ENCODE measurements at places on chromosomes 3 and 15.
A peak's percentile ranks its signal among the peaks of the same experiment; 100 is the strongest.

DNA sequence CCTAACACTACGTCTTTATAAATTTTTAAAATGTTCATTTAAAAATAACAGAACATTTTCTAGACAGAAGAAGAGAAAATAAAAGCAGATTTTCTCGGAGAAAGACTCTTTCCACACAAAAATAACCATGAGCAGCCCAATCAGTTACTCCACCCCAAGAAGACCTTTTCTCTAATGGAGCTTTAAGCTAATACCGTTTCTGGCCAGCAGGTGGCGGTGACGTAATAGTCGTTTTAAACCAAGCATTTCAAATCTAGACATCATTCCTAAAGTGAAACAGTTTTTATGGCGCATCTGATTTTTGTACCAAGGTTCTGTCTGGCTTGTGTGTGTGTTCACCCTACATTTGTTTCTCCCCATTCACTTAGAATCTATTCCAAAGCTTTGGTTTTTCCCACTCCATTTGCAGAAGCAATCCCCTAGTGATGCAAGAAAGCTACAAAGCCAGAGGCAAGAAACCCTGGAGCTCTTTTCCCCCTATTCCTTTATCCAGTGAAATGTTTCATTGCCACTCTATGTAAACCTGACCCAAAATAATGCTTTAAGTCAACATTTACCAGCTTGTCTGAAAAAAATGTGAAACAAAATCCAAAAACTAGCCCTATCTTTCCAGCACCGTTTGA, 336.7 kb upstream of the IGF1R start:
- peak; percentile 17 for DNase-seq

DNA sequence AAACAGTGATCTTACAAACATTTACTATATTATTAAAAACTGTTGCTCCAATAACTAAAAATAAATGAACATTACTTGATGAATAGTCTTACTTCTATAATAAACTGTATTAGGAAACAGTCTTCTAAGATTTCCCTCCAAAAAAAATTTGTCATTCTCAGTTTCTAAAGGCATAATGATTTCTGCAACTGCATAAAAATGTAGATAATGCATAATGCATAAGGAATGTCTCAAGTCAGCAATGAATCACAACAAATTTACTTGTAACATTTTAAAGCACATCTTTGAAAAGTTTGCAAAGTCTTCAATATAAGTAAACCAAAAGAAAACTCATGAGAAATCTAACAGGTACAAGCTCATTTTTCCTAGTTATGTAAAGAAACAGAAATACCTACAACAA, 113.5 kb downstream of the VPS13C start:
- no peak for DNase-seq

GRCh38 chr15:94056314-94056713, 175.0 kb upstream of the MCTP2 start:
- DNase-seq = no peak

GRCh38 chr15:98938799-98939198, 68.8 kb downstream of the PGPEP1L start:
- no peak for DNase-seq

- no peak for DNase-seq
Observed at GRCh38 chr15:68994149-68994548, 20.3 kb upstream of the NOX5 start.

GRCh38 chr15:81293728-81294515, 30.0 kb downstream of the STARD5 start:
- peak; percentile 30 for DNase-seq

GRCh38 chr3:37701734-37702433, 159.8 kb upstream of the CTDSPL start:
- DNase-seq = no peak

DNA sequence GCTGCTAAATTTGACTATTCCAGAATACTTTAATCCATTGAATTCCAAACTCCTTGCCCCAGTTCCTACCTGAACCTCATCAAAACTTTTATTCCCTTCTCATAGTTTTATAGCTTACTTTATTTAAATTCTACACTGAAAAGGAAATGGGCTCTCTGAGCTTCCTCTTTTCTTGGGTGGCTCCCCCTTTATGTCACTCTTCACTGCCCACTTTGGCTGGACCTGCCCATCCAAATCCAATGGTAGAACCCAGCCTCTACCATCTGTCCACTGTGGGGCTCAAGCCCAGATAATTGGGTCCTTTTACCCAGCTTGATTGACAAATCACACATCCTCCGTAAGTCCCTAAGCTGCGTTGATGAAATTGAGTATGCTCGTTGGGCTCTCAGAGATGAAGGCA, 216.5 kb downstream of the BBX start:
- DNase-seq = no peak

DNA sequence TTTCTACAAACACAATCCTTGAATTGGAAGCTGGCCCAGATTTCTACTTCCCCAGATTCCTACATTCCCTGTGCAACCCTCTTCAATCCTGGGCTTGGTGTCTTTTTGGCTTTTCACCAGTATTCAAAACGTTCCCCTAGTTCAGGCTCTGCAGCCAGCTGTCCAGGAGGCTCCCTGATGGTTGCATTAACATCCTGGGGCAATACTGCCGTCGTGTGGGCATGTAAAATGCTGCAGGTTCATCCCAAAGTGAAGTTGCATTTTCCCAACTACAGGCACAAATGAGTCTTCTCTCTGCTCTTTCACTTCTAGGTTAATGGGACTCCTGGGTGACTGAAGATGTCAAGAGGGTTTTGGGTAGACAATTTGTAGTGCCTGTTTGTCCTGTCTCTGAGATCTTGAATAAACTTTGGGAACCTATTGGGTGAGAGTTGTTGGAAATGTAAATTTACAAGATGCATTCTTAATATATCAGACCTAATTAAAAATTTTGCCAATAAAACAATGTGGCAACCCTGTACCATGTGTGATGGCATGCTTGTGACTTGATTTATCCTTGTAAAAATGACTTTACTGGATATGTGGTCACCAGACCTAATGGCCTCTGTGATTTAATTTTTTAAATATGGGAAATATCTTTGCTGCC, 28.6 kb downstream of the SOX14 start:
- no peak for DNase-seq

- no peak for DNase-seq
Observed at GRCh38 chr3:126558336-126559071, at the start of gene C3orf22. C3orf22 (minus strand) TSS chr3:126558932; CDS start chr3:126553390, 5,542 bp downstream.

DNA sequence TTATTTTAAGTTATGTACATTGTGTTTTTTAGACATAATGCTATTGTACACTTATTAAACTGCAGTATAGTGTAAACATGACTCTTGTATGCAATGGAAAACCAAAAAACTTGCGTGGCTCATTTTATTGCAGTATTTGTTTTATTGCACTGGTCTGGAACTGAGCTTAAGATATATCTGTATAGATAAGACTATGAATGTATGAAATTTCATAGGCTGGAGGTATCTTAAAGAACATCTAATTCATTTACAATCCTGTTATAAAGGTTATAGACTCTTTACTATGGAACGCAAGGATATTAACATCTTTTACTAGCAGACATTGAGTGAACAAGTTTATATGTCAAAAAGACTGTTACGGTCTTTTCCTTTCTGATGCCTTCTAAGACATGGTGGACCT, 459.4 kb downstream of the IL5RA start:
- DNase-seq = no peak

- no peak for DNase-seq
Observed at GRCh38 chr15:71888797-71889196, 78.4 kb downstream of the NR2E3 start.

DNA sequence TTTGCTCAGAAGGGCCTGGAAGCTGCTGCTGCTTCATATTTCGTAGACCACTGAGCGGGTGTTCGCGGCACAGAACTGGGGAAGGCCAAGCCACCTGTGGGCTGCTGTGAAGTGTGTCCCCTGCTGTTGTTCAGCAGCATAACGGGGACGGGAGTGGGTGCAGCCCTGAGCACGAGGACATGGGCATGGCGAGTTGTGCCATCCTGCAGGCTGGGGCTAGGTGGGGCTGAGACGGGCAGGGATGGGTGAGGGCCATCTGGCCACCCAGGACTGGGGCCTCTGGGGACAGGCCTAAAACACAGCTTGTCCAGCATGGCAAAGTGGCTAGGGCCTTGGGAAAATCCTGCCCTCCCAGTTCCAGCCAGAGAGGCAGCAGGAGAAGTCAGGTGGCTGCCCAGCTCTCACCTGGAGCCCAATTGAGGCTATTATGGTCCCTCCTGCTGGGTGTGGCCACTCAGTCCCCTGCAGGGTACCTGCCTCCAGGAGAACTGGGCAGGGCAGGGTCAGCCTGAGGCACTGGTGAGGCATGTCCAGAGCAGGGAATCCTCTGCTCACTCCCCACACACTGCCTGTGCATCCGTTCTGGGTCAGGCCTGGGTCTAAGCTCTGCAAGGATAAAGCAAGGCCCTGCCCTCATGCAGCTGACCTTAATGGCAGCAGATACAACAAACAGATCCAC, 29.5 kb downstream of the CFAP100 start:
- no peak for DNase-seq

DNA sequence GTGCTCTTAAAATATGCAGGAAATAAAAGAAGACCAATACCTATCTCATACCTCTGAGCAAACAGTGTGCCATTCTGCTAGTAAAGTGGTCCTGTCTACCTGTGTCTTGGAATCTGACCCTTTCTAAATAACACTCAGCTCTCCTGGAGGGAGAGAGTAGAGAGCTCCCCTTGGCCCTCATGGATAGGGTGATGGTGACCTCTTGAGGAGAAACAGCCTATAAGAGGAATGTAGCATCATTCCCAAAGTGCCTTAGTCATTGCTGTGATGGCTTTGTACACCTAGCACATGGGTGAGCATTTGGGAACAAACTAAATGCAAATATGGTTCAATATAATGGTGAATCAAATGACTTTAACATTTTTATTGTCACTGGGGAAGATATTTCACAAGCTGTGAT, 10.0 kb downstream of the SNTN start:
- no peak for DNase-seq

- DNase-seq = no peak
Observed at GRCh38 chr3:60056404-60056803, 1006.6 kb upstream of the CFAP20DC start.

DNA sequence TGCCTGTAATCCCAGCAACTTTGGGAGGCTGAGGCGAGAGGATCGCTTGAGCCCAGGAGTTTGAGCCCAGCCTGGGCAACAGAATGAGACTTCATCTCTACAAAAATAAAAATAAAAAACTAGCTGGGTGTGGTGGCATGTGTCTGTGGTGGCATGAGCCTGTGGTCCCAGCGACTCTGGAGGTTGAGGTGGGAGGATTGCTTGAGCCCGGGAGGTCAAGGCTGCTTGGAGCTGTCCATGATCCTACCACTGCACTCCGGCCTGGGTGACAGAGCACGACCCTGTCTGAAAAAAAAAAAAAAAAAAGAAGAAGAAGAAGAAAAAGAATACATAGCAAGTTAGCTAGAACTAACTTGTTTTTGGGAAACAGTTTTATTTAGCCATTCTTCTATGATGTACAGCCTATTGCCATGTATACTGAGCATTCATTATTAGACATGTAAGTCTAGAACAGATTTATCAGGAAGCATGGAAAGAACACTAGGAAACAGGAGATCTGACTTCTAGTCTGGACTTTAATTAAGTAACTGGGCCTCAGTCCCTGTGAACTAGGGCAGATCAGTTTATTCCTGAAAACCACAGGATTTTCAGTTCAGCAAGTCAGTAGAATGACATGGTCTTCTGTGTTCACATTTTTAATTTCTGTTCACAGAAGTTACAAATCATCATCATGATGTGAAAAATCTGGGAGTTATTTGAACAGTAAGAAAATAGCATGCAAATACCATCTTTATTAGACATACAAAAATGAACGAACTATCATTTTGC, 65.5 kb downstream of the KAT2B start:
- no peak for DNase-seq

- DNase-seq = no peak
Observed at GRCh38 chr3:10936686-10937085, 55.9 kb upstream of the SLC6A1 start.

- no peak for DNase-seq
Observed at GRCh38 chr3:43792904-43793303, 102.2 kb downstream of the ABHD5 start.

DNA sequence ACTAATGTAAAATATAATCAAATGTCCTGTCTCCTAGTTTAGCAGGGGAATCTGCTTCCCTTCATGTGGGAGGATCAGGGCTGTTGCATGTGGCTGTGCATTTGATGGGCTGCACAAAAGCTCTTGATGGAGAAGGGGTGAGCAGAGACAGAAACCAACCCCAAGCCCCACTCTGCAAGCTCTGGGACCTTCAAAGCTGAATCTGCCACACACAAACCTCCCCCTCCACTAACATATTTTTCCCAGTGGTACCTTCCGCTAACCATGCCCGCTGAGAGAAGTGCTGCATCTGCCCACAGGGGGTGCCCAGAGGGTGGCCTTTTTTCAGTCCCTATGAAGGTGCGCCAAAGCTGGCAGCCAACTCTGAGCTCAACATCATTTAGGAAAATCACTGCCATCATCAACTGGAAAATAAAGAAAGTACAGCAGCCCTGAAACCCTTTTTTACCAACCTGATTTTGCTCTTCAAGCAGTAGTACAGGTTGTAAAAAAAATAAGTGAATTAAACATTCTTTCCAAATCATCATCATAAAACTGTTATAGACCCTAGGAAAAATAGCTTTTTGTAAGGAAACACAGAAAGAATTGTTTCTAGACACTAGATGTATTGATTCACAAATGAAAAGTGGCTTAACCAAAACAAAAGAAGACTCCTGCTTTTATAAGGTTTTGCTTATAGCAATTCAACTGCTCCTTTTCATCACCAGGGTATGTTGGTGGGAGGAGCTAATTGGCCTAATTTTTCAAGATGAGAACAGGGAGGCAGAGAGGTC, 97.0 kb downstream of the HHLA2 start:
- no peak for DNase-seq

- no peak for DNase-seq
Observed at GRCh38 chr3:13884851-13885703, 5.2 kb upstream of the WNT7A start.

DNA sequence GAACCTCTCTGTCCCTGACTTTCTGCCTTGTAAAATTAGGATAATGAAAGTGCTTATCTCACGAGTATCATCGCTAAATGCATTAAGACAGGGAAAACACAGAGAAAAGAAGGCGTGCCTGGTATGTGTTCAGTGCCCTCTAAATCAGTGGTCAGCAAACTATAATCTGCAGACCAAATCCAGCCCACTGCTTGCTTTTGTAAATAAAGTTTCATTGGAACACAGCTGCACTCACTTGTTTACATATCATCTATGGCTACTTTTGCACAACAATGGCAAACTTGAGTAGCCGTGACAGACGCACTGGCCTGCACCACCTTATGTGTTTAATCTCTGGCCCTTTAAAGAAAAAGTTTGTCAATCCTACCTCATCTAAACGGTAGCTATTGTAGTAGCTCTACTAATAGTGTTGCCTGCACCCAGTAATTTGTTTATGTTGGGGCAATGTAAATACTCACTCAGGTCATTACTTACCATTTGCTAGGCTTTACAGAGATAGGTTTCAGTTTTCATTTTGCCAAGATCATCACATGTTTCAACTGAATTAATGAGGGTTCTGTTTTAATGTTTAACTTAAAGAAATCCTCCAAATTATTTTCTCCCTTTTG, 229.4 kb downstream of the FEZF2 start:
- DNase-seq = no peak

DNA sequence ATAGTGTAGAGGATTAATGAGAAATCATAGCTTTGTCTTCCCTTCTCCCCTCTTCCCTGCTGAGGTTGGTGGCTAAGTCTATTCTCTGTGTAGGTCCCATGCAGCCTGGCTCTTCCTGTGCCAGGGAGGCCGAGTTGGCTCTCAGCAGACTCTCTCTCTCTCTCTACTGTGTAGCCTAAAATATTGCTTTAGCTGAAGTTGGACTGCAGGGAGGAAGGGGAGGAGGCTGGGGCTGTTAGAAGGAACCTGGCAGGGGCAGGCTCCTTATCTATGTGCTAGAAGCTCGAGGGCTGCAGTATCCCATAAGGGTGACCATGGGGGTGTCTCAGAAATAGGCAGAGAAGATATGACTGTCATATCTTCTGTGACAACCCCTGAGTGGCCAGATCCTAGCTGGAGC, 160.8 kb downstream of the EPHB1 start:
- no peak for DNase-seq

GRCh38 chr3:157300094-157300493, 136.6 kb upstream of the PTX3 start:
- no peak for DNase-seq
